Activated CD4-positive, alpha-beta T cell treated with anti-CD3 and anti-CD28 coated beads, Interleukin-2, amount 10 ng/mL, durations not matched to agents 24 days and 14 days (primary cell): ENCODE measurements at places on chromosomes 1 and 21. TPM values are rescaled to one million over a fixed set of nuclear protein-coding genes. Genes with fewer than 3 reads are reported as not detected.

RBP7 gene
- not detected in 2 replicates for total RNA-seq

ANKRD35 gene
- 0.40 TPM in 2 replicates for total RNA-seq

PTGER3 gene
- 0.26 and 0.62 TPM in 2 replicates for total RNA-seq

NFASC gene
- total RNA-seq, result 0.17 and 0.21 TPM in 2 replicates
